RPMI7951 (cell line): ENCODE measurements at places on chromosomes 16 and 17. TPM values are rescaled to one million over a fixed set of nuclear protein-coding genes. Genes with fewer than 3 reads are reported as not detected.

The CACNG5 gene
- not detected in 2 replicates for total RNA-seq

The CHST4 gene
- total RNA-seq, result not detected in 2 replicates

The RNU2-1 gene
- total RNA-seq, result not detected in 2 replicates

The DPEP2 gene
- total RNA-seq, result not detected in 2 replicates

The APOBR gene
- total RNA-seq, result not detected in 2 replicates

The CAVIN1 gene
- total RNA-seq, result 135 and 217 TPM in 2 replicates

The CD19 gene
- not detected in 2 replicates for total RNA-seq

The SPEM3 gene
- total RNA-seq, result not detected in 2 replicates

The GP1BA gene
- total RNA-seq, result not detected in 2 replicates

The ABI3 gene
- total RNA-seq, result 0.10 and 0.24 TPM in 2 replicates

The CETP gene
- 3.5 and 4.8 TPM in 2 replicates for total RNA-seq

The RCVRN gene
- total RNA-seq, result 0.36 TPM in 1 of 2 replicates, not detected in the other

The USB1 gene
- total RNA-seq, result 28.6 and 31.0 TPM in 2 replicates

The KCNJ18 gene
- total RNA-seq, result not detected in 2 replicates

The HAS3 gene
- 0.72 TPM in 1 of 2 replicates, not detected in the other for total RNA-seq

- peak; percentile 24 for DNase-seq
These were observed 8.2 kb upstream of the RNFT1 start for GRCh38 chr17:59972778-59973177.

DNA sequence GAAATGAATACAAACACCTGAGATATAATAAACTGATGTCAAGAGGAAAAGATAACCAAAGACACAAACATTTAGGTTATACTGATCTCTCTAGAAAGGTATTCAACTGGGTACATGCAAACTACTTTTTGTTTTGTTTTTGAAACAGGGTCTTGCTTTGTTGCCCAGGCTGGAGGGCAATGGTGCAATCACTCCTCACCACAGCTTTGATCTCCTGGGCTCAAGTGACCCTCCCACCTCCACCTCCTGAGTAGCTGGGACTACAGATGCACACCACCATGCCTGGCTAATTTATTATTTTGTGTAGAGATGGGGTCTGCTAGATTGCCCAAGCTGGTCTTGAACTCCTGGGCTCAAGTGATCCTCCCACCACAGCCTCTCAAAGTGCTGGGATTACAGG lies 38.1 kb downstream of the TEKT5 start:
- no peak for DNase-seq

- peak; percentile 78 for DNase-seq
These were observed 7.6 kb upstream of the NXPH3 start for GRCh38 chr17:49567871-49568694.

- DNase-seq, result no peak
These were observed 160.0 kb upstream of the CCL2 start for GRCh38 chr17:34095106-34095505.

DNA sequence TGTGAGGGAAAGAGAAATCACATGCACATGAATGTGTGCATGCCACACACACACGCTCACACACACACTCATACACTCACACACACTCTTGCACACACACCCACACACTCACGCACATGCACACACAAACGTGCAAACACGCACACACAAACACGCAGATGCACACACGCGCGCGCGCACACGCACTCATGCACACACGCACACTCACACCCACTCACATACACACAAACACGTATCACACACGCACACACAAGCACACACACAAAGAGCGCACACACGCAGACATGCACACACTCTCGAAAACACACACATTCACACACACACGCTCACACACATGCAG lies 72.2 kb downstream of the GAS7 start:
- no peak for DNase-seq

GRCh38 chr17:80109713-80110446 lies 8.5 kb downstream of the GAA start:
- no peak for DNase-seq

DNA sequence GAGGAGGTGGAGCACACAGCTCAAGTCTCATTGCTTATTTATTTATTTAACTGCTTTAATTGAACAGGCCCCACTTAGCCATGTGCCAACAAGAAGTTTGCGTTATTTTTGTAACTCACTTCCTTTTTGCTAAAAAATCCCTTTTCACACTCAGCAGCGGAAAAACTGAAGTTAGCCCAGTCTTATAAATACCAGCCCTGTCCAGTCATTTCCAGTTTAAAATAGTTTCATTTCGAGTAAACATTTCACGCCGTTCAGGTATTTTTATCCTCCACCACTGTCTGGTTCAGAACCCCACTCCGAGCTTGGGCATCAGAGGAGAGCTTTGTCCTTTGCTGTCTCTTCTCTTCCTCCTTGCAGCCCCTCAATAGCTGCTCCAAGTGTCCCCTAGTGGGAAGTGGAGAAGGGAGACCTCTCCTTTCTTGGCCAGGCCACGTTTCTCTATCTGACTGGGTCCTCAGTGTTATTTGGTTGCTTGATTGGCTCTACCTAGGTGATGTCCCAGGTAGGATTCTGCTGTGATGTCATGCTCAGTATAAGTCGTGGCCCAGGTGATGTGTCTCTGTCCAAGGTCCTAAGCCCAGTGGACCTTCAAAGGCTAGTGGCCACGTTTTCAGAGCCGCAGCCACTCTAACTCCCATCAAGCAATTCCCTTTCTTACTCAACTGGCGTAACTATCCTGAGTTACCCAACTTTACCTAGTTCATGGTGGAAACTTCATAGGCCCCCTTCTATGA lies 53.0 kb upstream of the GAS7 start:
- DNase-seq, result no peak

GRCh38 chr17:39238311-39238972 lies 12.7 kb upstream of the STAC2 start:
- DNase-seq, result peak; percentile 68

DNA sequence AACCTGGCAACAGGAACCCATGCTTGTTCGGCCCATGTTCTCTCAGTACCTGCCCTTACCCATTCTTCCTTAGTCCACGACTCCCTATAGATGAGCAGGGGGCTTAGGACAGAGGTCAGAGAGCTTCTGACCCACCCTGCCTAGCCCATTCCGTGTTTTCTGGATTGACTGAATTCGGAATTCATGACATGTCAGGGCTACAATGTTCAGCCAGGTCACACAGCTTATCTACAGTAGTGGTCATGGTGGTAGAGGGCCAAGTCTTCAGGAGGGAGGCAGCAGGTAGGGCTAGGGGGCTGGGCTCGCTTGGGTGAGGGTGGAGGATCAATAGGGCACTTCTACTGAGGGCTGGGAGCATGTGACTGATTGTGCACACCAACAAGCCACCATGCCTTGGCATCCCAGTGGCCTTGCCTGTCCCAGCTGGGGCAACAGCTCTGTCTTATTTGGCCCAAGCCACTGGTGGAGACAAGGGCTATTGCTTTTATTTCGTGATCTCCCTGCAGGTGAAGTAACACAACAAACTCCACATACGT lies 3.1 kb downstream of the HEXIM2 start:
- DNase-seq, result no peak

DNA sequence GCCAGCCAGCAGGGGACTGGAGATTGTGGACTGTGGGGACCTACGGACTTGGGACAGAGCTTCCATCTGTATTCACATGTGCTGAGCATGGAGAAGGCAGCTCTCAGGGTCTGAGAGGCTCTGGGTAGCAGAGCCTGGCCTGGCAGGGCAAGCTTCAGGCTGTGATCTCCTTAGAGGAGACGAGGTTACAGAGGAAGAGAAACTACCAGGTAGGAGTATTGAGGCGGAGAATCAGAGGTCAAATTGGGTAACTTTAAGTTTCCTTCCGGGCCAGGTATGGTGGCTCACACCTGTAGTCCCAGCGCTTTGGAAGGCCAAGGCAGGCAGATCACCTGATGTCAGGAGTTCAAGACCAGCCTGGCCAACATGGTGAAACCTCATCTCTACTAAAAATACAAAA lies 8.8 kb downstream of the CTNS start:
- no peak for DNase-seq

DNA sequence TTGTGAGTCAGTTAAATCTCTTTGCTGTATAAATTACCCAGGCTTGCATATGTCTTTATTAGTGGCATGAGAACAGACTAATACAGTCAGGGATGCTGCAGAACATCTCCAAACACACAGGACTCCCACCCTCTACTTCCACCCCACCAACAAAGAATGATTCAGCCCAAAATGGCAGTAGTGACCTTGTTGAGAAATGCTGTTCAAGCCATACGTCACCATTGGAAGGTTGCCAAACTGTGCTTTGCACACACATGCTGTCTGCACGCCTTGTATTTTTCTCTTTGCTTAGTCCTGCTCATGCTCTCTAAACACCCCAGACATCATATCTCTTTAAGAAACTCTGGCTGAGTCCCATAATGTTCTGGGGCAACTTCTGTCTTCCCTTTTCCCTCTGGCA lies 589.6 kb downstream of the WWOX start:
- peak; percentile 35 for DNase-seq

GRCh38 chr17:79691931-79692330 lies 38.8 kb upstream of the ENPP7 start:
- DNase-seq, result no peak

DNA sequence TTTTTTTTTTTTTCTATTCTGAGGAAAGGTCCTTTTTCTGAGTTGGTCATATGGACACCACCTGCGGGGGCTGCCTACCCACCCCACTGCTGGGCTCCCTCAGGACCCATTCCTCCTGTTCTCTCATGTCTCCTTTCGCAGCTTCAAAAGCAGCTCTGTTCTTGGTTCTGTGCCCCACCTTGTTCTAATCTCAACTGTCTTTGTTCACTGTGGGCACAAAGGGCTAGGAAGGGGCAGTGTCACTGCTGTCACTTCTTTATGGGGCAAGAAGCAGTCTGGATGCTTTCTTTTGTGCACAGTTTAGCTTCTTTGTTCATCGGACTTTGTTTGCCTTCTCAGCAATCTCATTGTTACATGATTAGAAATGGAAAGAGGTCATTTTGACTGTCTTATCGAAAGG lies 7.1 kb downstream of the GOSR2 start:
- DNase-seq, result no peak

DNA sequence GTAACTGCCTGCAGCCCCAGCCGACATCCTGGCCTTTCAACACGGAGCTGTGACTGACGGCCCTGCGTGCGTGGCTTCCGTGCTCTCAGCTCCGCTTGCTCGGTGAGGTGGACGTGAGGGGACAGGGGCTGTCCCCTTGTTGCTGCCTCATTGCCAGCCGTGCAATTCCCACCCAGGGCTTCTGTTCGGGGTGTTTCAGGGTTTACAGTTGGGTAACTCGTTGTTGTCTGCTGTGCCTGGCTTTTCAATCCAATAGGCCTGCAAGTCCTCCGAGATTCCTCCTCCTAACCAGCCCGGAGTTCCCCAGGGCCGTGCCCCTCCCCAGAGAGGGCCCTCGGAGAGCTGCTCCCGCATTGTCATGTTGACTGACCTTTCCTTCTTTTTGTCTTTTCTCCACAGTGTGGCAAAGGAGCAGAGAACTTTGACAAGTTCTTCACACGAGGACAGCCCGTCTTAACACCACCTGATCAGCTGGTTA lies 31.4 kb upstream of the CACNG5 start:
- no peak for DNase-seq

DNA sequence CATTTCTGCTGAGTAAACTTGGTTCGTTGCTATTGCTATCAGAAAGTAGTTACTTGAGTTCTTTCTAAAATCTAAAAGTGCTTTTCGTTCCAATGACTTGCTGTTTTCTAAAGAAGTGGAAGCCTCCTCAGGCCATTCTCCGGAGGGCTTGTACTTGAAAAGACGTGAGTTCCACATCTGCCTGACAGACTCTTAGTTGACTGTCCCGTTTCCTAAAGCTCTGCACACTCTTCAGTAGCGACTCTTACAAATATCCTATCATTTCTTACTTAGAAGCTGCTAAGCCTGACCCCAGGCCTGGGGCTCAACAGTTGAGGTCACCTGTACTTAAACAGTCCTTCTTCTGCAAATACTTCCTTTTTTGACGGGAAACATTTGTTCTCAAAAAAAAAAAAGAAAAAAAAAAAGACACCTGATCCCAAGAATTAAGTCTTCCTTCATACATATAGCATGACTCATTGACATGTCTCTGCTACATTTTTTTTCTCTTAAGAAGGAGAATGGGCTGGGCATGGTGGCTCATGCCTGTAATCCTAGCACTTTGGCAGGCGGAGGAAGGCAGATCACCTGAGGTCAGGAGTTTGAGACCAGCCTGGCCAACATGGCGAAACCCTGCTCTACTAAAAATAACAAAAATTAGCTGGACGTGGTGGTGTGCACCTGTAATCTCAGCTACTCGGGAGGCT lies 61.5 kb downstream of the DHRS7C start:
- peak; percentile 20 for DNase-seq

GRCh38 chr16:55698331-55698730 lies 42.5 kb downstream of the SLC6A2 start:
- no peak for DNase-seq

DNA sequence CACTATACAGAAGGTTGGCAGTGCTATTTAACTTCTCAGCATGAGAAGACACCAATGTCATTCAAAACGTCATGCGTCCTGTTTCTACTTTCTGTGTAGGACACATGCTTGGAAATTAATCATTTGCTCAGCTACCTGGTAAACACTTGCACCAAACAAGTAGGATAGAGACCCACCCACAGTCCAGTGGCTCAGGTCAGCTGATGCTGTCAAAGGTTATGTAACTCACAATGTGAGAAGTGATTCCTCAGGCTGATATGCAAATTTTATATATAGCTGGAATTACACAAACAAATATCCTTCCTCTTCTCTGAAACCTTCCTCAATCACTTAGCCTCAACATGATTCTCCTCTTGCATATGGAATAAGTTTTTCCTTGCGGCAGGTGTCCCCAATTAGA lies 59.6 kb downstream of the ZZEF1 start:
- no peak for DNase-seq

- DNase-seq, result peak; percentile 80
These were observed 3.0 kb downstream of the MT2A start for GRCh38 chr16:56611281-56611833.

GRCh38 chr17:68780596-68780995 lies 174.6 kb downstream of the ABCA8 start:
- DNase-seq, result no peak

GRCh38 chr17:7130621-7131422 lies 16.2 kb upstream of the ASGR2 start:
- no peak for DNase-seq

GRCh38 chr17:82923366-82924113 lies 83.7 kb upstream of the ZNF750 start:
- no peak for DNase-seq

- no peak for DNase-seq
These were observed 37.2 kb downstream of the KCNJ2 start for GRCh38 chr17:70206361-70207010.

DNA sequence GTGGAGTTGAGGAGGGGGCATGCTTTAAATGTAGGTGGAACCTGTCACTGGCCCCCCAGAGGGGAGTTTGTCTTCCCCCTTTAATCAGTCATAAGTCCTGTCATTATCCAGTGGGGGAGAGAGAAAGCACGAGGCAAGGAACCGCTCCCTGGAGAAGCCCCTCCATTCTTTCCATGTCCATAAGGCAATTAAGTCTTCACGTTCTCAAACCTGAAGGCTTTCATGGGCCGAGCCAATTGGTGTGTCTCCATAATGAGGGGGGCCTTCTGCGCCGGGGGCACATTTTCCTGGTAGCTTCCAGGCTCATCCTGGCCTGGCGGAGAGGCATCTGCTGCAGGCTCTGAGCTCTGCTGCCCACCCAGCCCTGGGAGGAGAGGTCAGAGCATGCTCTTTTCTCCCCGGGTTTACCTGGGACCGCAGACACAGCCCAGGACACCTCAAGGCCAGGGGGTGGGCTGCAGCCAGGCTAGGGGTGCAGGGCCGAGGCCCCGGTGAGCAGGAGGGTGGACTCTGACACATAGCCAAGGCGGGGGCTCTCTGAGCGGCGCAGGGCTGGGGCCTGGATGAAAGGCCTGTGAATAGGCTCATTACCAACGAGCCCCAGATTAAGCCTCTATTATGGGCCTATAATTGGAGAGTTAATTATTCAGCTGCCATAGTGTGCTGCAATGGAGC lies 42.5 kb downstream of the C16orf78 start:
- DNase-seq, result no peak
